Spinal cord (tissue), 10 donors: ENCODE measurements at places on chromosomes 5 and 9.

DNA sequence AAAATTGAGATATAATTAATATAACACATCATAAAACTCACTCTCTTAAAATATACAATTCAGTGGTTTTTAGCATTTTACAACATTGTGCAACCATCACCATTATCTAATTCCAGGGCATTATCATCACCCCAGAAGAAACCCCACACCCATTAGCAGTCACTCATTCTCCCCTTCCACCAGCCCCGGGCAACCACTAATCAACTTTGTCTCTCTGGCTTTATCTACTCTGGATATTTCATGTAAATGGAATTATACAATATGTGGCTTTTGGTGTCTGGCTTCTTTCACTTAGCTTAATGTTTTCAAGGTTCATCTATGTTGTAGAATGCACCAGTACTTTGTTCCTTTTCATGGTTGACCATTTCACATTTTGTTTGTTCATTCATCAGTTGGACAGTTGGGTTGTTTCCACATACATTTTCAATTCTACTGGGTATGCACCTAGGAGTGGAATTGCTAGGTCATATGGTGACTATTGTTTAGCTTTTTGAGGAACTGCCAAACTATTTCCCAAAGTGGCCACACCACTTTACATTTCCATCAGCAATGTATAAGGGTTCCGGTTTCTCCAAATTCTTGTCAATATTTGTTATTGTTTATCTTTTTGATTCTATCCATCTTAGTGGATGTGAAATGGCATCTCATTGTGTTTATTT lies 62.4 kb downstream of the MARCHF3 start:
- no peak for DNase-seq

DNA sequence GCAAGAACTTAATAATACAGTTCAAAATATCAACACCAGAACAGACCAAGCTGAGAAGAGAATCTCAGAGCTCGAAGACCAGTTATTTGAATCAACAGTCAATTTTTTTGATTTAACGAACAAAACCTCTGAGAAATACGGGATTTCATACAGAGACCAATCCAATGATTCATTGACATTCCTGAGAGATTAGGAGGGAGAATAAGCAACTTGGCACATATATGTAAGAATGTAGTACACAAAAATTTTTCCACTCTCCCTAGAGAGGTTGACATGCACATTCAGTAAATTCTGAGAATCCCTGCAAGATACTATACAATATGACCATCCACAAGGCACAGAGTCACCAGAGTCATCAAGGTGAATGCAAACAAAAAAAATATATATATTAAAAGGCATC lies 1577.3 kb upstream of the C9orf72 start:
- DNase-seq, result no peak

GRCh38 chr5:149857499-149857898 lies 87.1 kb downstream of the PDE6A start:
- peak; percentile 20 for DNase-seq

DNA sequence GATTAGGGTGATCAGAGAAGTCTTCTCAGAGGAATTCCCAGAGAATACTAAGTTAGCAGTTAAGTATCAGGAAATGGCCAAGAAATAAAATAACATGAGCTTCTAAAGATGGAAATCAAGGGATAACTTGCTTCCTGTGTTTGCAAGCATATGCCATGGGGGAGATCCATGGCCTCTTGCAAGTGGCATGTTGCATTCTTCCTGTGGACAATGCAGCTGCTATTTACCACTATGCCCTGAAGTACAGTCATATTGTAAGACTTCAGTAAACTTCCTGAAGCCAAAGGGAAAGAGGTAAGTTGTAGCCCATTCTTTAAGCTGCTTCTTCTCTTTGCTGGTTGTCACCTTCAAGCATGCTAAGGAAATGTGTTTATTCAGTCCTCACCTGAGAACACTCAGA lies 154.7 kb upstream of the RUSC2 start:
- no peak for DNase-seq

DNA sequence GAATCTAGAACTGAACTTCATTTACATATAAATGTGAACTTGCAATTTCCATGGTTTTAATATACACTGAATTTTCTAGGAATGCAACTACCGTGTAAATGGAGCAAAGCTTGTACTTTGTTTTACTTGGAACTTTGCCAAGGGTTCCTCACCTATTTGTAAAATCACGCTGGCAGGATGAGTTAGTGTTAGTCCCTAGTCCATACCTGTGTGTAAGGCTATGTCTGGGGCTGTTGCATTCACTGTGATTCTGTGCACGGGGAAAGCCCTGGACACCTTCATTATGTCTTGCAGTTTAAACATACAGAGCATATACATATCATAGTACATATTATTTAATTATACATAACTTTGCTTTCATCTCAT lies 119.9 kb downstream of the PAX5 start:
- no peak for DNase-seq

- DNase-seq, result no peak
Observed at GRCh38 chr5:73733219-73733618, 107.2 kb downstream of the ARHGEF28 start.

DNA sequence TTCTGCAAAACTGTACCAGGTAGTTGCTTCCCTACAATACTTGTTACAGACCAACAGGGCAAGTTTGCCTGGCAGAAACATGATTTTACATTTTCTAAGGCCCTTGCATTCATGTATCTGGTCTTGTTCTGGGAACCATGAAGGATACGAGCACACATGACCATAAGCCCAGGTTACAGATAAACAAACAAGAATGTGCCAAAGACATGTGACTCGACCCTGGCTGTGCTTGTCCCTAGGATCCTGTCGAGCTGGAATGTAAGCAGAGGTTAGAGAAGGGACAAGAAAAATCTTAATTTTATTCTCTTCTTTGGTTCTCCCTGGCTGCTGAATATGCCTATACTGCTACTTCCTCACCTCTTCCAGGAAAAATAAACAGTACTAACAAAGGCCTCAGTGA lies 32.5 kb downstream of the PTCH1 start:
- DNase-seq, result no peak

DNA sequence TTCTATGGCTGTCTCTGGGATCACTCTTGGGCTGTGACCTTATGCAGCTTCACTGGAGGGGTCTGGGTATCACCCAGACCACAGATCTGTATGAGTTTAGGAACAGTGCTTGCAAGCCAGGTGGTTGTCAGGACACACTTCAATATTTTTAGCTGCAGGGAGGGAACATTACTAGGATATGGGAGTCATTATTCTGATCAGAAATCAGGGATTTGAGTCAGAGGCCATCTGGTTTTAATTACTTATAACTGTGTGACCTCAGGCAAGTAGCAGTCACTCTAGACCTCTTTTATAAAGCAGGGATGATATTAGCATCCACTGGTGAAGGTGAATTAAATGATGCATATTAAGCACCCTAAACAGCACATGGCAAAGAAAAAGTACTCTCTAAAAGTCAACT lies 60.1 kb upstream of the NMUR2 start:
- no peak for DNase-seq

- DNase-seq, result no peak
Observed at GRCh38 chr9:14321517-14322130, 7.7 kb upstream of the NFIB start.

DNA sequence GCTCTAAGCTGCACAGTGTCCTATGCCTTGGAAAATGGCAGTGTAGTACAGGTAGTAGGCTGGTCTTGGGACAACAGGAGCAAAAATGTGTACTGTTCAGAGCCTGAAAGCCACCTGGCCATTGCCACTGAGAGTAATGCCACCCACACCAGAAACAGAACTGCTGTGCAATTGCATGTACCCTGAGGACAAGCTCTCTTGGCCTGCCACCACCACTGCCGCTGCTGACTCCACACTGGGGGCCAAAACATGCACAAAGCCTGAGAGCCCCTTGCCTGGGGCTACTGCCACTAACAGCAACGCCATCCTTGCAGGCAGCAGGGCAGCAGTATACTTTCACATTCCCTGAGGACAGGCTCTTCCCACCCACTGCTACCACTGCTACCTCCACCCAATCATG lies 251.9 kb upstream of the CDH12 start:
- DNase-seq, result no peak

DNA sequence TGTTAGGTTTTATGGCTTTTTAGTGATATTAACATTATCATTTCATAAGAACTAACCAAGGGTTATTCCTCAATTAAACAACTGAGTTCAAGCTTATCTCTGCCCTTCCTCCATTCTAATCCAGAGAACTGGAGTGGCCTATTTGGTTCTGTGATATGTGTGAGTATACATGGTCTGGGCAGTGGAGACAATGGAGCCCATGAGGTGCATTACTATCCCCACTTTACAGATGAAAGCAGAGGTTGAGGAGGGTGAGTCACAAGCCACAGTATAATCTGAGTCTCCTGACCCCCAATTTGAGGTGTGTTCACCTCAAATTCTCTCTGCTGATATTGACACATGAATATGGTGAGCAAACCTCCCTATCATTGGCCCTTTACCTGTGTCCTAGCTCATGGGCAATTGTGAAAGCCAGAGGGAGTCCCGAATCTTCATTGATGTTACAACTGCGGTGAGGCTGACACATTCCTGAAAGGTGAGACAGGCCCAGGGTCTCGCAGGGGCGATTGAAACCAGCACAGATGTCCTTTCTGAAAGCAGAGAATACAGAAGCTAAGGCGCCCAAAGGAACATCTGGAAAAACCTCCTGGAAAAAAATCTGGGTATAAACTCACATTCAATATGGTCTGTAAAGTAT lies 217.2 kb downstream of the TARS1 start:
- no peak for DNase-seq

DNA sequence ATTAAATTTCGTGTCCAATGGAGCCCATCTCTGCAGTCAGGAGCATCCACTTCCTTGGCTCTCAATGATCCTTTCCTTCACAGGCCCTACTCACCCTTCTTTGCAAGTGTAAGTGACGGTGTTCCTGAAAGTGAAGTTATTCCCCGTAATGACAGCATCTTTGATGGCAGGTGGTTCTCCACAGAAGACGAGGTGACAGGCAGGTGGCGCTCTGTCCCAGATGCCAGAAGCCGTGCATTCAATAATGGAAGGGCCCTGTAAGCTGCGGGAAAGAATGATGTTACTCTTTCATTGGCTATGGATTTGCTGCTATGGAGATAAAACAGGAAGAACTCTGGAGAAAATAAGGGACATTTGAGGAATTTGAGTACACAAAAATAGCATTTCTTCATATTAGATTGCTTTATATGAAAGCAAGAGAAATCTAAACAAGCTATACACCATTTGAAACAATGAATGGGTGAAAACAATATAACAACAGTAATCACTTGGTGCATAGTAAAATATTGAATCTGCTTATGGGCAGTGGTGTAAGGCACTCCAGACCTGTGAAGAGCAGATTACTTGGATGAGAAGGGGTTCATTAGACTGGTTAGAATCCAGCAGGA lies 89.9 kb upstream of the TXNDC8 start:
- peak; percentile 54 for DNase-seq

- no peak for DNase-seq
Observed at GRCh38 chr5:143229426-143229895, 174.0 kb downstream of the NR3C1 start.

DNA sequence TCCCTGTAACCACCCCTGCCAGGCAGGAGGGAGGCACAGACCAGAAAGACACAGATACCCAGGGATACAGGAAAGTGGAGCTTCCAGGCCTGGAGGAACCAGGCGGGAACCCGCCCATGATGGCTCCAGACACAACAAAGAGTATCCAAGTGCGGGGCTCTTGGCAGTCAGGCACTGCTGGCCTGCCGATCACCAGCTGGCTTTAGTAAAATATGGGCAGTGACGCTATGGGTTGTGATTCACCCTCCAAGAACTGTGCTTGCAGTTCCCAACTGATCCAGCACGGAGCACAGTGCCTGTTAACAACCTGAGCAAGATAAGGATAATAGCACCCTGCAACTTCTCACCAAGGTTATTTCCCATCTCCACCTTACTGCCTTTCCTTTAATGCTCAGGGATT lies 463.3 kb downstream of the IRX1 start:
- no peak for DNase-seq

DNA sequence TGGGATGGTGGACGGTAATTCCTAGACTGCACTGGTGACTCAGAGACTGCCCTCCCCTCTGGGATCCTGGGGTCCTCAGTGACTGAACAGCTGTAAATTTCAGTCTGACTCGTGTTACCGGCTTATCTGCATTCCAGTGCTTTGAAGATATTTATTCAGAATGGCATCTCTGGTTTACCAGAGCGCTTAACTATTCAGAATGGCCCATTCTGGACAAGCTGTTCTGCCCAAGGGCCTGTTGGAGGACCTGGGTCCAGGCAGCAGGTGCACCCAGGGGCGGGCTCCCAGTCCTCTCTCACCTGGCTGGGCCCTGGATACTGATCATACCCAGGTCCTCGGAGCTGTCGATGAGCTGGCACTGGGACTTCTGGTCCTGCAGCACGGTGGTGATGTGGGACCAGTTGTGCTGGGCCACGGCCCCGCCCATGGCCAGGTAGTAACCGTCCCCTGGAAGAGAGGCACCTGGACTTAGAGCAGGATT lies 48.0 kb downstream of the SARDH start:
- no peak for DNase-seq

GRCh38 chr5:1385395-1386273 lies 40.7 kb upstream of the CLPTM1L start:
- no peak for DNase-seq

- no peak for DNase-seq
Observed at GRCh38 chr5:180126716-180127681, 55.4 kb upstream of the RNF130 start.

DNA sequence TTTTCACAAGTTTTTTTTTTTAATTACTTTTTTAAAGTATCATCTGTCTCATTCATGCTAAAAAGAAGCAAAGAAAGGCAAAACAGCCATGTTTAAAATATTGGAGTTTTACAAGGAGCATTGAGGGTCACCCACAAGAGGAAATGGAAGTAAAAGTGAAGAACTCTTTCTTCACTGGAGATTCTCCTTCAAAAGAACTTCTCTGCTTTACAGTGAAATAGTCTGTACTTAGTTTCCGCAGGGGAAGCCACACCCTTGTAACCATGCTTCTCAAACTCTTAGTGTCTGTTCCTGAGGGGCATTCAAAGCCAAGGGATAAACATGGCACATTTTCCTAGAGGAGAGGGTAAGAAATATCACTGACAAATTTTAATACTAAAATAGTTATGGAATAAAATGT lies 8.6 kb downstream of the C9orf72 start:
- no peak for DNase-seq

- DNase-seq, result peak; percentile 47
Observed at GRCh38 chr5:55533521-55534435, 986 bp downstream of the PLPP1 start.

GRCh38 chr5:11062397-11062796 lies 301.4 kb upstream of the DAP start:
- DNase-seq, result peak; percentile 89

DNA sequence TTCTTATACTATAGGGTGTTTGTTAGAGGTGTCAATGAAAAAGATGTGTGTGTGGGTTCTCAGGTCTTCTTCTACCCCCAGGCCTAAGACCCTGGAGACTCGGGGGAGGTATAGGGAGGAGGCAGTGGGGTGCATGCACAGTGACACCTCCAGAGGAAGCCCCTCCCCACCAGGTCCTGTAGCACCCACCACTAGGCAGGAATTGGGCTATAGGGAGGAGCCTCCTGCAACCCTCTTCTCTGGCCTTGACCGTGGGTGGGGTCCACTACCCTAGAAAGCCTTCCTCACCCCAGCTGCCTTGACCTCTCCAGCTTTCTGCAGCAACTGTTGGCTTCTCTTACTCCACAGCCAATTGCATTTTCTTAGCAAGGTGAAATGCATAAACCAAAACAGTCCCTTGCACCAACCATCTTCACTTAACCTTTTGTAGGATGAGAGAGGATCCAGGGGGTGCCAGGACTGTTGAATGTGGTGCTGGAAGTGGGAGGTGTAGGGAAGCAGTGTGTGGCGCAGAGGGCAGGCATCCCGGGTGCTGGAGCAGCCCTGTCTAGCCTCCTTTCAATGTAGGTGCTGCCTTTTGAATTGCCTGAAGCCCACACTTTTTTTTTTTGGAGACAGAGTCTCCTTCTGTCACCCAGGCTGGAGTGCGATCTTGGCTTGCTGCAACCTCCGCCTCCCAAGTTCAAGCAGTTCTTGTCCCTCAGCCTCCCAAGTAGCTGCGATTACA lies 128.5 kb downstream of the RGS3 start:
- DNase-seq, result no peak
